Stomach (tissue), 19 donors: ENCODE measurements at places on chromosomes 16 and 17. TPM values are rescaled to one million over a fixed set of nuclear protein-coding genes. Genes with fewer than 3 reads are reported as not detected.

DNA sequence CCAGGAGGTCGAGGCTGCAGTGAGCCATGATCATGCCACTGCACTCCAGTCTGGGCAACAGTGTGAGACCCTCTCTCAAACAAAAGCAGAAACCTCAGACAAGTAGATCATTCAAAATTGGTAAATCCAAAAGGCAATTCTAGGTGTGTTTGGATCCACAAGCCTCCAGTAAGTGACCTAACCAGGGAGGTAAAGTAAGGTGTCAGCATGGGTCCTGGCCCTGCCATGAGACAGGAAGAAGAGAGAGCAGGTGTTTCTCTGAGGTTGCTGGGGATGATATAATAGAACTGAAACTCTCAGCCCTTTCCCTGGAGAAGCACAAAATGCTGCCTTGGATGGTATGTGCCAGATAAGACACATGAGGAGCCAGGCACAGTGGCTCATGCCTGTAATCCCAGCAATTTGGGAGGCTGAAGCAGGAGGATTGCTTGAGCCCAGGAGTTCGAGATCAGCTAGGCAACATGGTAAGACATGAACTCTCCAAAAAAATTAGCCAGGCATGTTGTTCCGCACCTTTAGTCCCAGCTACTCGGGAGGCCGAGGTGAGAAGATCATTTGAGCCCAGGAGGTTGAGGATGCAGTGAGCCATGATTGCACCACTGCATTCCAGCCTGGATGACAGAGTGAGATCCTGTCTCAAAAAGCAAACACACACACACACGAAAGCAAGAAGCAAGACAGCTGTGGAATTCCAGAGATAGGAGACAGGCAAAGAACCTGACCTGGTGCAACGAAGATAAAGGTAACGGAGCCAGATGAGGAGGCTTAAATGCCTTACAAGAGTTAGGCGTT, 6.5 kb downstream of the TM4SF5 start:
- DNase-seq = no peak

NTN1 gene
- total RNA-seq = 56.2 TPM

- DNase-seq = peak; percentile 67
Measured at GRCh38 chr17:50051082-50051576, 4.8 kb upstream of the ITGA3 start.

ARMC7 gene
- 13.9 TPM for total RNA-seq

GRCh38 chr16:84569382-84569987, 48.4 kb downstream of the COTL1 start:
- peak; percentile 89 for DNase-seq

DNA sequence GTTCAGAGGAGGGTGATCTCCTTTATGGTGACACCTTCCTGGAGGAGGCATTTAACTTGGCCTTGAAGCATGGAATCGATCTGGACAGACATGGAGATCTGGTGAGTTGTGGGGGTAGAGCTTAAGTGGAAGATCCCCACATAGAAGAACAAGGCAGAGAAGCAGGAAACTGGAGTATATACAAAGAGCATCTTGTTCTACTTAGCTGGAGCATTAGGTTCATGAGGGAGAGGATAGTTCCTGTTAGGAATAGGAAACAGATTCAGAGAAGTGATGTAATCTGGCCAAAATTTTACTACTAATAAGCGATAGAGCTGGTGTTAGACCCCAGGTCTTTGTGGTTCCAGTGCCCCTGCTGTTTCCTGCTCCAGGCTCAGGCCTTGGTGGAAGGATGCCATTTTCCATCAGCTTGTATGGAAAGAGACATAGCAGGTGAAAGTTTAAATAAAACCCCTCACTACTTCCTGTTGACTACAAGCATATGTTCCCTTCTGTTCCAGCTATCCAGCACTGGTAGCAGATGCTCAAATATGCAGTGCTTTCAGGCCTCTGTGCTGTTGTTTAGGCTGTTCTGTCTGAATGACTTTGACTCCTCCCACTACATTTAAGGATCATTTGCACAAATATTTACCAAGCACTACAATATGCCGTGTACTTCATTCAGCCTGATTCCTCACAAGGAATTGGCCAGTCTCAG, 9.4 kb downstream of the RPAIN start:
- DNase-seq = no peak

PIGS gene
- total RNA-seq = 105 TPM

DOC2B gene
- 0.45 TPM for total RNA-seq

- DNase-seq = no peak
Measured at GRCh38 chr17:38317081-38317480, 20.1 kb downstream of the MRPL45 start.

CEP295NL gene
- total RNA-seq = 4.2 TPM

DNA sequence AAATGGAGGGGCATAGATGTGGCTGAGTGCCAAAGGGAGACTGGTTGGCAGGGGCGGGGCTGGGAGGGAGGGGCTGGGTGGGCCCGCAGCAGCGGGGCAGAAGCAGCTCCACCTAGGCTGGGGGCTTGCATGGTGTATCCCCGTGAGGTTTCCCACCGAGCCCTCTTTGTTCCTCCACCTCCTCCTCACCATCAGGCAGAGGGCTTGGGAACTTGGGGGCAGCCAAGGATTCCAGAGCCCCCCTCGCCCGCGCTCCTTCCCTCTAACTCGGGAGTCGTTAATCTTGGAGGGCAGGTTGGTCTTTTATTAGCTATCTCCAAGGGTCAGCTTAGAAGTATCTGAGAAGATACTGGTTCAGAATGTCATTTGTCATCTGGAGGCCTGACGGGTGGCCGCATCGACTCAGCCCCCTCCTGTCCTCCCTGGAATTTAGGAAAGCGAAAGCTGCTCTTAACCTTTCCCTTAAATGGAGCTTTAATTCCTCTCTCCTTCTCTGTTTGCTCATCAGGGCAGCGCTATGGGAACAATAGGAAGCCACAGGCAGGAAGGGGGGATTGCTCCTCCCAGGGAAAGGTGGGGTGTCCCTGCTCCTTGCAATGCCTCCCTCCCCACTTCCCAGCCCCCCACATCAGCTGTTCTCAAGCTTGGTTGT, 274.3 kb upstream of the XYLT1 start:
- DNase-seq = no peak

- DNase-seq = no peak
Measured at GRCh38 chr16:20937736-20938135, 37.2 kb downstream of the LYRM1 start.

DNA sequence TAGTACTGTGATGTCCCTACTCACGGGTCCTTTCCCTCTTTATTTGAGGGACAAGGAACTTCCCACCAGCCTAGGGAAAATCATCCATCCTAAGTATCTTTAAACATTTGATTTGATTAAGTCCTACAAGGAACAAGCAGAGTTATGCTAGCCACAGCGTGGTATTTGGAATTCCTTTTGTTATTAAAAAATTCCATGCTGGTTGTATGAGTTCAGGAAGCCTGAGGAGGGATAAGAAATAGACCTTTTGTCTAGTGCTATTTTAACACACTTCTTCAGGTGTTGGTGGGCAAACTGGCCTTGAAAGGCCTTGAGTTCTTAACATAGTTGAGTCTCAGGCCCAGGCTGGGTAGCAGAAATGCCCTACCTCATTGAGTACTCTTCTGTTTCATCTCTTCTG, 105.4 kb upstream of the TBX2 start:
- DNase-seq = no peak

HP gene
- not detected for total RNA-seq

PITPNM3 gene
- 13.4 TPM for total RNA-seq

DNA sequence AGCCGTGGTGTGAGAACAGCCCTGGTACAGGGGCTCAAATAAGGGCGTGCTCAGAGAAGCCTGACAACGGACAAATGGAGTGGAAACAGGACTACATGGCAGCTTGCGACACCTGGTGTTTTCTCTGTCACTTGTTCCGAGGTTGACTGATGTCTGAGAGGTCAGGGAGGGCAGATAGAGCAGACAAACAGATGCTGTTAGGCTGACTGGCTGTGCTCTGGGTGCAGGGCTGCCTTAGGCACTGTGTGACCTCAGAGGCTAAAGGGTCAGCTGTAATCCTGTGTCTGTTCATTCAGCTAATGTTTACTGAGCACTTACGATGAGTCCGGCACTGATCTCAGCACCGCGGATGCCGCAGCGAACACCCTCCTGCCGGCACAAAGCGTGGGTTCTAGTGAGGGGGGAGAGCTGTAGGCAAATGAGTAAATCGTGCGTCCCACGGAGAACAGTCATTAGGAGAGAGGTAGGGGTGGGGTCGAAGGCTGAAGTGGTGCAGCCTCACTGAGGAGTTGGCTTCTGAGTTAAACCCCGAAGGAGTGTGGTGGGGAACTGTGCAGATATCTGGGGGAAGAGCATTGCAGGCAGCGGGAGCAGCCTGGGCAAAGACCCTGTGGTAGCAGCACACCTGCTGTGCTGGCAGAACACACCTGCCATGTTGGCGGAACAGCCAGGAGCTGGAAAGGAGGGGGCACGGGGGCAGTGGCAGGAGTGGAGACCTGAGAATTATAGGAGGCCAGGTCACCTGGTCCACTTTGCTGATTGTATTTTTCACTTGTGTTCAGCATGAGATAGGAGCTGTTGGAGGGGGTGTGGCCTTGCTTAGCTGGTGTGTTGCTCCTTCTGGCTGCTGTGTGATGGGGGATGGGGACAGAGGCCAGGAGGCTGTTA, 35.0 kb downstream of the GPT2 start:
- DNase-seq = peak; percentile 86

GRCh38 chr16:78669994-78670393, 570.5 kb downstream of the WWOX start:
- no peak for DNase-seq

CCDC200 gene
- total RNA-seq = not detected

MPG gene
- total RNA-seq = 49.8 TPM

DDX52 gene
- 7.1 TPM for total RNA-seq

KLHL11 gene
- total RNA-seq = 26.4 TPM

ZNF213 gene
- total RNA-seq = 87.8 TPM

PKD1 gene
- 459 TPM for total RNA-seq

MED31 gene
- 1.4 TPM for total RNA-seq

DNA sequence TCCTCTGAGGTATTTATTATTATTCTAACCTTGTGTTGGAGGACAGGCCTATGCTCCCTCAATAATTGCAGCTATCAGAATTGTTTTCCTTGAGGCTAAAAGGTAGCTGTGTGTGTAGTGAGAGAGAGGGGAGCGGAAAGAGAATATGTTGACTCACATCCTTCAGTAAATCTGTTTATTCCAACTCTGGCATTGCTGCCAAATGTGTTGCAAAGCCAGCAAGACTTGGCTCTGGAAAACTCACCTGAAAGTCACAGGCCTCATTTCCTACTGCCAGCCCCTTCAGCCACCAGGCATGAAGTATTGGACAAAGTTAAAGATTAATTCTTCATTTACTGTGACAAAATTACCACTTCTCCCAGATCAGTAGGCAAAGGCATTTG, 9.6 kb downstream of the CA10 start:
- no peak for DNase-seq

DNA sequence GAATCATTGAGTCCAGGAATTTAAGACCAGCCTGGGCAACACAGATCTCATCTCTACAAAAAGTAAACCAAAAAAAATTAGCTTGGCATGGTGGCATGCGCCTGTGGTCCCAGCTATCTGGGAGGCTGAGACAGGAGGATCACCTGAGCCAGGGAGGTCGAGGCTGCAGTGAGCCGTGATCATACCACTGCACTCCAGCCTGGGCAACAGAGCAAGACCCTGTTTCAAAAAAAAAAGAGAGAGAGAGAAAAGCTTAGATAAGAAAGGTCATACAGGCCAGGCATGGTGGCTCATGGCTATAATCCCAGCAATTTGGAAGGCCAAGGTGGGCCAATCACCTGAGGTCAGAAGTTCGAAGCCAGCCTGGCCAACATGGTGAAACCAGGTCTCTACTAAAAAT, 63.5 kb upstream of the DNAH17 start:
- no peak for DNase-seq

DNA sequence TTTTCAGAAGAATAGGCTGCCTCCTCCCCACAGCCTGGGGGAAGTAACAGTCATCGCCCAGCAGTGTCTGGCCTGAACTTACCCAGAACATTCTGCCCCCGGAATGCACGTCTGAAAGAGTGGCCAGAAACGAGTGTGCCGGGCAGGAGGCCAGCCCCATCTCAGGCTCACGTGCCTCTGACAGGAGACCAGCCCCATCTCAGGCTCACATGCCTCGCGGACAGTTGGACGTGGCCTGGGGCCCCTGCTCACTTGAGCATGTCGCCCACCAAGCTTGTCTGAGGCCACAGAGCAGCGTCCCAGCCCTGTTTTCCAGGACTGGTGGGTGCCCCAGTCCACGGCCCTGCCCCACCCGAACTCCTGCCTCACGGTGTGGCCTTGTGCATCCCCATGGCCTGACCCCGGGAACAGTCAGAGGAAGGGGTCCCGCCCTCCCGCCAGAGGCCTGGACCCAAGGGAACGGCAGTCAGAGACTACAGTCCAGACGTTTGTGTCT, 16.3 kb upstream of the CDH15 start:
- peak; percentile 59 for DNase-seq

DNA sequence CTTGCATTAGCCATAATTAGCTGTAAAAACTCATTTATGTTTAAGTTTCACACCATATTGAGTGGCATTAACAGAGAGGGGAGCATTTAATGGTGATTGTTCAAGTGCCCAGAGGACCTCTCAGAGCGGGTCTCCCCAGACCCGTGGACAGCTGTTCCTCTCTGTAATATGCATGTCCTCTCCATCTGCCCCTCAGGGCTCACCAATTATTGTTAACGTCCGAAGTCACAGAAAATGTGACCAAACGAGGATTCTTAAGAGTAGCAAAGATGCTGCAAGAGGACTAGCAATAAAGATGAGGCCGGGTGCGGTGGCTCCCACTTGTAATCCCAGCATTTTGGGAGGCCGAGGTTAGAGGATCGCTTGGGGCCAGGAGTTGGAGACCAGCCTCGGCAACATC, 130.2 kb downstream of the CPPED1 start:
- DNase-seq = no peak

KRTAP3-3 gene
- not detected for total RNA-seq

RNF151 gene
- total RNA-seq = not detected

DNA sequence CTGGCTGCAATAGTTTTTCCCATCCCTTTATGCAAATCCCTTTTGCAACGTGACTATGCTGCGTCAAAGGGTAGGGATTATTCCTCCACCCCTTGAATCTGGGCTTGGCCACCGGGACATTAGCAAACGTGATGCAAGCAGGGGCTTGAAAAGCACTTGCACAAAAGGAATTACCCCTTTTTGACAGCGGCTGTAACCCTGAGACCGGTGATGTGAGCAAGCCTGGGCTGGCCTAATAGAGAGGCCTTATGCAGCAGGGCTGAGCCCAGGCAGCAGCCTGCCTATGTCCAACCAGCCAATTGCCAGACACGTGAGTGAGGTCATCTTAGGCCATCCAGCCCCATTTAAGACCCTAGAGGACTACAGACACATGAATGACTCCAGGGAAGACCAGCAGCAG, 30.4 kb upstream of the PAFAH1B1 start:
- peak; percentile 27 for DNase-seq

MILR1 gene
- not detected for total RNA-seq

GRCh38 chr16:27551036-27551435, 1.1 kb downstream of the KATNIP start:
- DNase-seq = no peak
